Activated CD4-positive, CD25-positive, alpha-beta regulatory T cell treated with anti-CD3 and anti-CD28 coated beads, Interleukin-2, amount 50 U/mL, for 24 hours (primary cell): ENCODE measurements at places on chromosomes 5 and 9.

- ATAC-seq = no peak
Observed at GRCh38 chr5:139915266-139915665, 119.7 kb downstream of the PSD2 start.

GRCh38 chr5:178695556-178695955 lies 34.9 kb downstream of the ZNF354A start:
- no peak for ATAC-seq

DNA sequence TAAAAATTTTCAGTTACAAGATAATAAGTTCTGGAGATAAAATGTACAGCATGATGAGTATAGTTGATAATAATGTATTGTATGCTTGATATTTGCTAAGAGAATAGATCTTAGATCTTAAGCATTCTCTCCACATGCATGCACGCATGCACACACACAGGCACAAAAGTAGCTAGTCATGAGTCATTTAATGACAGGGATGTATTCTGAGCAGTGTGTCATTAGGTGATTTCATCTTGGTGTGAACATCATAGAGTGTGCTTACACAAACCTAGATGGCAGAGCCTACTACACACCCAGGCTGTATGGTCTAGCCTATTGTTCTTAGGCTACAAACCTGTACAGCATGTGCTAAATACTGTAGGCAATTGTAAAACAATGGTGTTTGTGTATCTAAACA lies 124.2 kb downstream of the PTTG1 start:
- peak; percentile 81 for ATAC-seq

DNA sequence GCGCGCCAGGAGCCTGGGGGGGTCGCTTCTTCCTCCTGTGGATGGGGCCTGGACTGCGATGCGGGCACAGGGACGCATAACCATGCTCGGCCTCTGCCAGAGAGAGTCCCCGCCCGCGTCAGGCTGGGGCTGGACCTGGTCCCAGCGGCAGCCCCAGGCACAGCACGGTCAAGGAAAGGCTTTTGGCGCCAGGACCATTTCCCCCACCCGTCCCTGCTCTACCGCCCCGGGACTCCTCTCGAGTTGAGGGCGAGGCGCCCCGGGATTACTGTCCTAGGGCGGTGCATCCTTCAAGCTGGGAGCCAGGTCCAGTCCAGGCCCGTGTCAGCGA lies 341 bp downstream of the MXD3 start:
- ATAC-seq = no peak

- ATAC-seq = no peak
Observed at GRCh38 chr5:73442996-73443627, 5.5 kb downstream of the FOXD1 start.

DNA sequence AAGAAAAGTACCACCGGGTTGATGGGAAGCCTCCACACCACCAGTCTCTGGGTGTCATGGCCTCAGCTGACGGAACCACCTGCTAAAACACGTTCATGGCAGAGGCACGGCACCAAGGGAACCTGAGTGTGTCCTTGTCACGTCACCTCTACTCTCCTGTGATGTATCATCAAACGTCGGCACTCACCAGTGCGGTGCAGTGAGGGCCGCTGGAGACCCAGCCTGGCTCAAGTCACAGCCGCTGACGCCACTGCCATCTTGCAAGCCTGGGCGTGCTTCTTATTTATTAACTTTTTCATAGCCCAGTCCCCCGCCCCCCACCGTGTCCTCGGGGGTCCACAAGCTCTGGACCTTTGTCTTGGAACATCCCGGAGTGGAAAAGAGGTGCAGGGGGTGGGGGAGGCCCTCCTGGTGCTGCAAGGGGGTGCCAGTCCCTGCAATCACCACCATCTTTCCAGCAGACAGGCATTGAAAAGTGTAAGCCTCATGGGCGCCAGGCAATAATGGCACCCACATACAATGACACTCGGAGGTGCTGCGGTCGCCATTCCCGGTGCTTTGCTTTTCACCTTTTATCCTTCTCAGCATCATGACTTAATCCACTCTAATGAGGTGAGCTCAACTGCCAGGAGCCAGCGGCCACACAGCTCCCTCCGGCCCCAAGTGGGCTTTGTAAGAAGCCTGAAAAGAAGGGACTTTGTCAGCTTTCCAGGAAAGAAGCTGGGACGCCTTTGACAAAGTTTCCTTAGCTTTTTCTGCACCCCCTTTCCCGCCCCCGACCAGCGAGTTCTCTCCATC lies 202.3 kb upstream of the IRX1 start:
- ATAC-seq = no peak
